ENCODE measurements at places on chromosomes 2 and 18. TPM values are rescaled to one million over a fixed set of nuclear protein-coding genes. Genes with fewer than 3 reads are reported as not detected.

Gene SERPINB2
- 85.1 TPM for total RNA-seq

GRCh38 chr2:7226501-7226900 lies 309.3 kb downstream of the RNF144A start:
- DNase-seq, result no peak
- H3K27me3 ChIP-seq, result no peaks in the 10 kb centered on the region
- no peaks in the 10 kb centered on the region for H3K4me1 ChIP-seq
- H3K4me3 ChIP-seq, result no peak overlapping the region
- H3K36me3 ChIP-seq, result no peaks in the 10 kb centered on the region

GRCh38 chr2:173892341-173892740 lies 72.8 kb downstream of the SP3 start:
- H3K36me3 ChIP-seq, result no peaks in the 10 kb centered on the region
- no peak for DNase-seq
- no peak overlapping the region for H3K27ac ChIP-seq
- H3K4me3 ChIP-seq, result no peak overlapping the region
- H3K4me1 ChIP-seq, result no peaks in the 10 kb centered on the region
- H3K27me3 ChIP-seq, result no peaks in the 10 kb centered on the region

- peak; percentile 65 for DNase-seq
- H3K27me3 ChIP-seq, result no peaks in the 10 kb centered on the region
- H3K4me3 ChIP-seq, result peak overlapping the region; percentile 96
Measured at GRCh38 chr2:47905386-47906156, 727 bp downstream of the FBXO11 start.

GRCh38 chr2:44950646-44951045 lies 9.1 kb downstream of the SIX3 start:
- peaks cover 24% of the 10 kb centered on the region for H3K4me1 ChIP-seq
- peak overlapping the region; percentile 52 for H3K4me3 ChIP-seq
- peaks cover 4% of the 10 kb centered on the region for H3K36me3 ChIP-seq
- no peak for DNase-seq

GRCh38 chr18:54076166-54076565 lies 148.3 kb downstream of the MBD2 start:
- H3K36me3 ChIP-seq, result no peaks in the 10 kb centered on the region
- H3K4me3 ChIP-seq, result no peak overlapping the region
- H3K27me3 ChIP-seq, result no peaks in the 10 kb centered on the region
- DNase-seq, result no peak
- H3K27ac ChIP-seq, result no peak overlapping the region

Gene USP14
- total RNA-seq, result 73.2 TPM

Data from Calu3 (cell line).